ENCODE measurements at places on chromosomes 13 and 19. TPM values are rescaled to one million over a fixed set of nuclear protein-coding genes. Genes with fewer than 3 reads are reported as not detected.

Gene ENOX1
- total RNA-seq, result 2.7 TPM

Gene ZNF229
- 11.7 TPM for total RNA-seq

Gene ZNF99
- total RNA-seq, result not detected

Gene ZNF726
- 4.8 TPM for total RNA-seq

Gene RDH13
- total RNA-seq, result 6.4 TPM
